ENCODE measurements at places on chromosomes 7 and 10.

GRCh38 chr10:47260505-47261111 is 39.4 kb upstream of the GDF10 start:
- no peak for DNase-seq

GRCh38 chr10:64682043-64682442 is 1160.8 kb downstream of the REEP3 start:
- DNase-seq, result no peak

DNA sequence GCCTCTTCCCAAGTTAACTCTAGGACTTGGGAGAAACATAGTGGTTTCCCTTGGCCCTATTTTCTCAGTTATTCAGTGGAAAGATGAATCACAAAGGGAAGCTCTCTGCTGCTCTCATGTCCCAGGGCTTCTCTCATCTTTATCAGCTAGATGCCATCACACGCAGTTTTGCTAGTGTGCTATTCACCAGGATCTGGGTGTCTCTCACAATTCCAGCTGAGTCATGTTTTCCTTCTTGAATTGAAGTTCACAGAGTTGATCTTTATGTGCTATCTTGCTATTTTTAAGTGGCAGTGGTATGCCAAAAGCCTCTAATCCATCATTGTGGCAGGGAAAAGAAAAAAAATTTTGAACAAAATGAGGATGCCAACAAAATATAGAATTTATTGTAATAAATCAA is 101.3 kb downstream of the TWIST1 start:
- DNase-seq, result no peak

GRCh38 chr7:133535308-133535707 is 282.4 kb downstream of the EXOC4 start:
- DNase-seq, result no peak

DNA sequence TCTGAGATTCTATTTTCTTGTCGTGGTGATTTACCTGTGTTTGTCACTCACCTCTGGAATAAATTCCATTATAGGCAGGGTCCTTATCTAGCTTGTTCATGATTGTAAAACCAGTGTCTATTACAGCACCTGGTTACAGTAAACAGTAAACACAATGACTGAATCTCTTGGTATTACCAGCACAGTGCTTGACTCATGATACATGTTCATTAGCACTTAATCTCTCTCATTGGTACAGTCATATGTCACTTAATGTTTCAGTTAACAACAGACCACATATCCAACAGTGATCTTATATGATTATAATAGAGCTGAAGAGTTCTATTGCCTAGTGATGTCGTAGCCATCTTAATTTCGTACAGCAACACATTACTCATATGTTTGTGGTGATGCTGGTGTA is 1.6 kb upstream of the TASOR2 start:
- no peak for DNase-seq

GRCh38 chr7:30642789-30643188 is 39.5 kb downstream of the CRHR2 start:
- no peak for DNase-seq

- DNase-seq, result no peak
Measured at GRCh38 chr7:22859641-22860290, 37.1 kb upstream of the TOMM7 start.

GRCh38 chr10:53284615-53285182 is 512.1 kb upstream of the MBL2 start:
- no peak for DNase-seq

- no peak for DNase-seq
Measured at GRCh38 chr10:129800796-129801340, 163.2 kb downstream of the EBF3 start.

- DNase-seq, result no peak
Measured at GRCh38 chr7:608954-609353, 89.3 kb upstream of the PDGFA start.

- DNase-seq, result no peak
Measured at GRCh38 chr10:75466001-75466400, 34.6 kb downstream of the LRMDA start.

GRCh38 chr7:27143023-27143949 is at the start of gene HOXA5:
Gene HOXA5 (minus strand): TSS chr7:27143681. CDS start chr7:27143607, 74 bp downstream.
- no peak for DNase-seq

GRCh38 chr10:74103560-74104258 is 46.9 kb downstream of the AP3M1 start:
- no peak for DNase-seq

GRCh38 chr10:2633630-2634029 is 433.7 kb upstream of the PFKP start:
- DNase-seq, result no peak

- no peak for DNase-seq
Measured at GRCh38 chr10:95389982-95390381, 99.2 kb upstream of the PDLIM1 start.

DNA sequence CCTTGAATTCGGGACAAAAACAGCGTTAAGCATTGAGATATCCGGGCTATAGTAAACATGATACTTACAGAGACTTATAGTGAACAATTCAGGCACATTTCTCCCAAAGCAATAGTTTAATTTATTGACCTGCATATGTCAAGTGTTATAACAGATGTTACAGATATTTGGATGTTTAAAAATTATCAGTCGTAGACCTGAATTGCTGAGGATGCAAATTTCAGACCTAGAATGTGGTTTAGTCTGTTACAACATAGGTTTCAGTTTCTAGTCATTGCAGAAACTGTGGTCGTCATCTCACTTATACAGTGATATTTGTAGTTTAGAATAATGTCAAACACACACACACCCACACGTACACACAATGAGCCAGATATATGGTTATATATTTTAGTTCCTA is 85.2 kb downstream of the VTI1A start:
- peak; percentile 13 for DNase-seq

DNA sequence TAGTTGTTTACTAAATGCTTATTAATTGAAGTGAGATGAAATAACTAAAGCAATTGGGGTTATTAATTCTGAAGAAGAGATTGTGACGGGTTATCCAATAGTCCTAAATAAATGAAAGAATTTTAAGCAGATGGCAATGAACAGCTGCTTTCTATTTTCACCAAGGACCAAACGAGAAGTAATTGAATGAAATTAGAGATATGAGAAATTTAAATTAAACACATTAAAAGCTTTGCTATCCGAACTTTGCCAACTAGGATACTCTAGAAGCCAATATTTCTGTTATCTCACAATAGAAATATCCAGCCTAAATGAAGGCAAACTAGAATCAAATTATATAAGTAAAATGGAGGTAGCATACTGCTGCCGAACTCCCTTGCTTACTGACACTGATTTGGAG is 103.2 kb downstream of the GPR37 start:
- no peak for DNase-seq

DNA sequence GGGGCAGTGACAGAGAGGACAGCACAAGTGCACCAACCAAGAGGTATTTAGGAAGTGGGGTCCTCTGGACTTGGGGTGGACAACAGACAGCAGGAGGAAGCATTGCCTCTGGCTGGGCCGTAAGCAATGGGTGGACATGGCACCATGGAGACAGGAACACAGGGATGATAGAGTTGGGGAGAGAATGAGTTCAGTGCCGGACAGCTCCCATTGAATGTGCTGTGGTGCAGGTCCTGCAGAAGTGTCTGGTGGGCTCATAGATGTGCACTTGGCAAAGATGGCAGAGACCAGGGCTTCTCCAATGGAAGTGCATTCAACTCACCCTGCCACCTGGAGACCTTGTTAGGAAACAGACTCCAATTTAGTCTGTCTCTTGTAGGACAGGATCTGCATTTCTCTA is 341.5 kb upstream of the ZMIZ1 start:
- DNase-seq, result no peak

DNA sequence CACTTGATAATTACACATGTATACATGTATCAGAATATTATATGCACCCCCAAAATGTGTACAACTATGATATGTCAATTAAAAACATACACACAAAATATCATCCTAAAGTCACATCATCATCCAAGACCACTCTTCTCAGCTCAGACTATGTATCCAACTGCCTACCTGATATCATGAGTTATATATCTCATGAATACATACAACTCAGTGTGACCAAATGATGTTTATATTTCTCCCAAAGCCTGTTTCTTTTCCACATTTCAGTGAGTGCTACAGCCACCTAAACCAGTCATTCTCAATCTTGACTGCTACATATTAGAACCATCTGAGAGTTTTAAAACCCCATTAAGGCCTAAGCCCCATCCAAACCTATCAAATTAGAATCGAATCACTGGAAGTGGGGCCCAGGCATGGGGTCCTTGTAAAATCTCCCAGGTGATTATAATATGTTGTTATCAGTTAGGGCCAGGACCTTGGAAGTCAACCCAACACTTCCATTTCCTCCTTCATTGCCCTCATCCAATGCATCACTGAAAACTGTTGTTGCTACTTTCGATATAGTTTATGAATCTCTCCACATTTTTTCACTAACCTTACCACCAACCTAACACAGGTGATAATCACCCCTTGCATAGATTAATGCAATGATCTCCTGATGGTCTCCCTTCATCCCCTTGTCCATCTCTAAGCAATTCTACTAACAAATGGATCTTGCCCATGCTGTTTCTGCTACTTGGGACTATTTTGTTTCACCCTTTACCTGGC is 53.8 kb upstream of the ITGB8 start:
- no peak for DNase-seq

DNA sequence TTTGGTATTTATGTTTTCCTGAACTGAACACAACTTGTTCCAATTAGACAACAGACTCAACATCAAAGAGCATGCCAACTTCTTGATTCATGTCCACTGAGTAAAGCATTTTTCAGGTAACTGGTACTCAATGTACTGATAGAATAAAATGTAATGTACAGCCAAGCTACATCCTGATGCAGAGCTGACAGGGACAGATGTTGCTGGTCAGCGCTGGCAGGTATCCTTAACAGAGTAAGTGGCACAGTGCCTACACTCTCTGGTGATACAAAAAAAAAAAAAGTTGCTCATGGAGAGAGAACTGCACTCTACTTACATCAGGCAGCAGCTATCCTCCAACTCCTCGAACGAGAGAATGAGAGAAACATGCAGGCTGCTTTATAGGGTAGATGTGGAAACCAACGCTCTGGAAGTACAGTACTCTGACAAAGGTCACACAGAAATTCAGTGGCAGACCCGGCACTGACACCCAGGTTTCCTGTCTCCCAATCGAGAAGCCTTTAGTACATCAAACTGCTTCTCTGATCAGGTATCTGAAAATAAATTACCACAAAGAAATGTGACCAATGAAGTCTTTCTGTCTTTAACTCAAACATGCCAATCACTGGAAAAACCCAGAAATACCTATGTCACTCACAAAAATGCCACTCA is 4.6 kb downstream of the ITGB1 start:
- peak; percentile 46 for DNase-seq

DNA sequence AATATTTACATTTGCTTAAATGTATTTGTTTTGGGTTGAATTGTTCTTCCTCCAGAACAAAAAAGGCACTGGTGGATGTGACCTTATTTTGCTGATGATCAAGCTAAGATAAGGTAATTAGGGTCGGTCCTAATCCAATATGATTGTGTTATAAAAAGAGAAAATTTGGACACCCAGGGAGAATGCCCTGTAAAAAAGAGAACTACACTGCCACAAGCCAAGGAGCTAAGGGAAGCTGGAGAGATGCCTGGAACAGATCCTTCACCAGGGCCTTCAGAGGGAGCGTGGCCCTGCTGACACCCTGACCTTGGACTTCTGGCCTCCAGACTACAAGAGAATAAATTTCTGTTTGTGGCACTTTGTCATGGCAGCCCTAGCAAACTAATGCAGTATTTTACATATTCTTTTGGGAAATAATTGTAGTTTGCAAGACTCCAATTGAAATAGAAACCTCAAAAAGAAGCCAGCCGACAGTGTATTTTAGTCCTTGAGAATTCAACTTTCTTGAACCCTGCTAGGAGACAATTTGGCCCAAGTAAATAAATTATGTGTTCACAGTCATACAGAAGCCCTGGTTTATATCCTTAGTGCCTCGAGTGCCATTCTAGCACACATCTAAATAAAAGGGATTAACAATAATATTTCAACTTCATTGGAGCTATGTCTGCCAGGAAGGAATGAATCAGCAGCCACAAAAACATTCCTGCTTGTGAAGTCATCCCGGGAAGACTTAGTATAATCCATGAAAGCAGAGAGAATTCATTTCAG is 164.6 kb downstream of the PKD1L1 start:
- DNase-seq, result no peak

- no peak for DNase-seq
Measured at GRCh38 chr10:103373544-103373943, 5.8 kb downstream of the TAF5 start.

GRCh38 chr7:35725280-35725680 is 30.3 kb upstream of the HERPUD2 start:
- DNase-seq, result peak; percentile 62

GRCh38 chr7:151748733-151749132 is 128.2 kb downstream of the PRKAG2 start:
- DNase-seq, result no peak

GRCh38 chr10:70480239-70480861 is 1.8 kb downstream of the PALD1 start:
- no peak for DNase-seq

DNA sequence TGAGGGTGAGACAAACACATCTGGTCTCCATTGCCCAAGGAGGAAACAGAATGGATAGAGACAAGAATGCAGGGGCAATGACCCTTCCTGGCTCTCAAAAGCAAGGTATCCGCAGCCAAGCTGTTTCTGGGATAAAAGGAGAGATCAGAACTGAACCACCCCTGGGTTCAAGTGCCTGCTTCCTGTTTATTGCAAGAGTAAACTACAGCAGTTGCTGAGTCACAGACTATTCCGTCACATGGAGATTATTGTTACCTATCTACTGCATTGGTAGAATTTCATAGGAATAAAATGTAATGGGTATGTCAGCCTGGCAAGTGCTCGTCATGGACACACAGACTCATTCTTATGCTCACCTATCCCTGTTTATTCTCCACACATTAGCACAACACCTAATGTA is 821.6 kb downstream of the GRID1 start:
- DNase-seq, result no peak

DNA sequence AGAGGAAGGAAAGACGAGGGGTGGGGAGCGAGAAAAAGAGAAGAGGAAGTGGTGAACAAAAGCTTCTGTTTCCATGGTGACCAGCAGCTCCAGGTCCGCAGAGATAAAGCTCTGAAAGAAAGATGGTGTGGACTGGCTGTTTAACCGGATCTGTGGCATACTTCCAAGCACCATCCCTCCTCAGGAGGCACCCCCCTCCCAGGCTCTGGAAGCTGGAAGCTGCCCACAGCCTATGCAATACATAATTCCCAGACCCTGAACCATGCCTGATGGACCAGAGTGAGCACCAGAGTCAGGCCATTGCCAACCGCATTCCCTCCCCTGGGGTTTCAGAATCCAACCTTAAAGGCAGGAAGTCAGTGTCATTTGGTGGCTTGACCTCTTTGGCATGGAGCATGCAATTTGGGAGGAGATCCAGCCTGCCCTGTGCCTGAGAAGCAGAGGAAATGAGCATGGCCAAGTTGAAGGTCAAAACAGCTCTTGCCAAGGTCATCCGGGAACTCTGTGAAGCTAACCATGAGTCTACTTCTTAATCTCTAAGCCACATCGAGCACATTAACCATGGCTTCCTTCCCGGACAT is 22.2 kb upstream of the CPXM2 start:
- DNase-seq, result no peak

Measured in CD4-positive, alpha-beta T cell treated with Interleukin-15 for 4 hours (primary cell).